Stimulated activated CD8-positive, alpha-beta memory T cell treated with anti-CD3 and anti-CD28 coated beads, Interleukin-7, amount 100 ng/mL, for 48 hours (primary cell): ENCODE measurements at places on chromosomes 7 and 10.

DNA sequence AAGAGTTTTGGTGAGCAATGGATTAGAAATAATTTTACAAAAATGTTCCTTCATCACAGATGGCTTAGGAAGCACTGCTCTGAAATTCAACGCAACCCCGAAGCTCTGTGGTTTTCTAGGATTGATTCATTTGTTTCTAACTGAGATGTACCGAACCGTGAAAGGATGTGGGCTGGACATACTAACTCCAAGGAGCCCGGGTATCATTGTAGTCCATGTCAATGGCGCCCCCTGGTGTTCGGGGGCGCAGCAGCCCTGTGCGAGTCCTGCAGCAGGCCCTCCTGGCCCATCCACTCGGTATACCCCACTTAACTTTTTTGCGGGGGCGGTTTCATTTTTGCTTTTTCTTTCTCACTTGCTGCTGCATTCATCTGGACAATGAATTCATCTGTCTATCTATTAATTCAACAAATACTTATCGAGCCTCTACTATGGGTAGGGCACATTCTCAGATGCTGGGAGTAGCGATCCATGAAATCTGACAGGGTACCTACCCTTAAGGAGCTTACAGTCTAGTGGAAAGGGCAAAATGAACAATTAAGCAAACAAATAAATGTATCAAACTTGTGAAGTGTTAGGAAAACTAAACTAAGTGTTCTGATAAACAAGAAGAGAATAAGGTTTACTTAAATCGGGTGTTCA is 25.2 kb upstream of the ITPRID1 start:
- peak; percentile 3 for DNase-seq

GRCh38 chr10:1650542-1651269 is 86.6 kb downstream of the ADARB2 start:
- no peak for DNase-seq

DNA sequence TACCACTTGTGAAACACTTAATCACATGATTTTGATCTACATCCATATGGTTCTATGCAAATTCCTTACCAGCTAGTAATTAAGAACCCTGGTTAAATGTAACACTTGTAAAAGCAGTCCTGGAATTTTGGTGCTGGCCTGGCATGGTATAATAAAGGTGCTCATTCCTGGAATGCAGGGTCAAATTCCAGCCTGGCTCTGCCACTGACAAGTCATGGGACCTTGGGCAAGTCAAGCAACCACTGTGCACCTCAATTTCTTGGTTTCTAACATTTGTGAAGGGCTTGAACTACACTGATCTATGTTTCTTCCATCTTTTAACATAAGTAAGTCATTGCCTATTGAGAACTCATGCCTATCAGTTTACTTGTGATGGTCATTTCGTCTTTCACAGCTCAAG is 91.9 kb upstream of the PIK3CG start:
- DNase-seq = no peak

DNA sequence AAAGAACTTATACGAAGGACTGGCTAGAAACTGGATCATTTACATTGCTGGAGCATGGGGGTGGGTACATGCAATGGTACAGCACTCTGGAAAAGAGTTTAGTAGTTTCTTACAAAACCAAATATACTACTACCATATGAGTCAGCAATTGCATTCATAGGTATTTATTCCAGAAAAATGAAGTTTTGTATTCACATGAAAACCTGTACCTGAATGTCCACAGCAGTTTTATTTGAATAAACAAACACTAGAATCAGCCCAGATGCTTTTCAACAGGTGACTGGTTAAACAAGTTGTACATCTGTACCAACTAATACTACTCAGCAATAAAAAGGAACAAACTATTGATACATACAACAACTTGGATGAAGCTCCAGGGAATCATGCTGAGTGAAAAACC is 3.4 kb downstream of the SCIN start:
- DNase-seq = no peak

DNA sequence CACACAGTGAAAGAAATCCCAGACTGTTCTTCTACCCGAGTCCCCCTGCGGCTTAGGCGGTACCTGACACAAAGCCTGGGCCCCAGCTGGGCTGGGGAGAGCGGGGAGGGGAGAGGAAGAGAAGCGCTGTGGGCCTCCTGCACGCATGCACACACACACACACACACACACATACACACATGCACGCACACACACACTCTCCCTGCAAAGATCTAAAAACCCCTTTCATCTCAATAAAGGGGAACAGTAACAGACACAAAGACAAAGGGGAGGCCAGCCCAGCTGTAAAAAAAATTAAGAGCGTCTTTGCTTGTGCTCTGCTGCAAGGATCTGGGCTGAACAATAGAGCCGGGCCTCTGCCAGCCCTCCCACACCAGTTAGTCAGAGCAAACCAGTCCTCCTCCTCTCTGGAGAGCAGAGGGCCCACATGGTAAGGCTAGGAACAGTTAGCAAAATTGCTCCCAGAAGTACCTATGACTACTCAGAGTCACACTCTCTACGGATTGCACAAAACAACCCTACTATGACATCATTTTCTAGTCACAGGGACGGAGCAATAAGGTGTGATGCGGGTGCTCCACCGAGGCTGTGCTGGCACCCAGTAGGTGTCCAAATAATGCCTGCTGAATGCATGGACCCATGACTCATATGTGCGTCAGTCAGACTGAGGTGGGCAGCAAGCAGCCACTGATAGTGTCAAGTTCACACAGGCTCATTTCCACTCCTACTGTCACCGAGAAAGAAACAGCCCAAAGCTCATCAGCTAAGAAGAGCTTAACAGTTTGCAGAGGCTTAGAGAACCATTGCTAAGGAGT is 9.2 kb downstream of the ITPRIP start:
- DNase-seq = peak; percentile 63

DNA sequence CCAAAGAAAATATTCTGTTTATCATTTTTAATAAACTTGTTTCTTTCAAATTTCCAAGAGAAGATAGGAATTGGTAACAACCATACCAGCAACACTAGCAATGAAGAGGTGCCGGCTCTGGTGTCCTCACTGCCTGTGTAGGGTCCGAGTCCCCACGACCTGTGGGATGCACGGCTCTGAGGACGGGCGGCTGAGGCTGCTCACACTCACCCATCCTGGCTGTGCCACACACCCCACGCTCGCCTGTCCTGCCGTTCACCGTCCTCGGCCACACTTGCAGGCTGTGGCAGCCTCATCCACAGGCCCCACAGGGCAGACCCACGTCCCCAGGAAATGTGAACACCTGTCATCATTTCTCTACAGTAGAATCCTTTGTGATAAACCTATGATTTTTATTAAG is 48.2 kb upstream of the DPYSL4 start:
- DNase-seq = no peak

DNA sequence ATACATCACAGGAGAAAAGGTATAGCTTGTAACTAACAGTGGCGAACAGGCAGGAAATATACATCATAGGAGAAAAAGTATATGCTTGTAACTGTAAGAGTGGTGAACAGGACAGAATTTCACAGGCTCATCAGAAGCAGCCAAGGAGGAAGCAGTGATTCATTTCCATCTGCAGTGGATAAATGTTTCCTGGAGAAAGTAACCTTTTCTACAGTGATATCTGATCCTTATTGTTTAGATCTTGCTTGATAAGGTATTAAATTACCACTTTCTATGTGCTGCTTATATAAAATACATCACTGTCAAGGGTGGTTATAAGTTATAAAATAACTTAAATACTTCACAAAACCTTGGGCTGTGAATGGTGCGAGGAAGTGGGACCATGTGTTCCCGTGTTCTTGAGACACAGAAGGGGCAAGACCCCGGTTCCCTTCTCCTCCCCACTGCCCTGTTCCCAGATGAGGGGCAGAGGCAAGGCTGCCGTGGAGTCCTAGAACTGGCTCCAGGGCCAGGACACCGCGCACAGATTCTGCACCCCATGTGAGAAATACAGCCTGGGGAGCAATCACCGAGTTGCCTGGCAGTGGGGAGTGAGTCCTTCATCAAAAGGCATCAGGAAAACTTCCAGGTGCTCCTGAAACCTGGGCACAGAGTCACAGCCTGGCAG is 135.2 kb downstream of the DIP2C start:
- no peak for DNase-seq

DNA sequence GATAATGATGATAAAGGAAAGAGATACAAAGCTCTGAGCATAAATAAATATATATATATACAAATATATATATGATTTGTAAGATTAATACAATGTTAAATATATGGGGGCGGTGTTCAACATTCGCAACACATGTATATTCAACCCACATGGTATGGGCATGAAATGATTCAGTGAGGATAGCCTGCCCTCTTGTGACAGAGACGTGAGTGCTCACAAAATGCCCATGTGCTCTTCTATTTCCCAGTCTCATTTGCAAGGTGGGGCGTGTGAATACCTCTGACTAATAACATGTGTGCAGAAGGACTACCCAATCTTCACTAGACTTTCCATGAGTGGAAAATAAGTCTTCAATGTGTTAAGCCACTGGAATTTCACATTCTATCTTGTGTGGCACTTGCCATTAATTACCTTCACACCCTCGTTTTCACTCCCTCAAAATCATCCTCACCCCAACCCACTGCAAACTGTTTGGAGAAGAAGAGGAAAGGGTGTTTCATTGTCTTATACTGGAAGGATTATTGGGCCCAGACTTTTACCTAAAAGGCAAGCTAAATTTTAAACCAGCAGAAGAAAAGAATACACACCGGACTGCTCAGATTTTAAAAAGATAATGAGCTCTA is 26.9 kb downstream of the ASAH2 start:
- DNase-seq = peak; percentile 0

DNA sequence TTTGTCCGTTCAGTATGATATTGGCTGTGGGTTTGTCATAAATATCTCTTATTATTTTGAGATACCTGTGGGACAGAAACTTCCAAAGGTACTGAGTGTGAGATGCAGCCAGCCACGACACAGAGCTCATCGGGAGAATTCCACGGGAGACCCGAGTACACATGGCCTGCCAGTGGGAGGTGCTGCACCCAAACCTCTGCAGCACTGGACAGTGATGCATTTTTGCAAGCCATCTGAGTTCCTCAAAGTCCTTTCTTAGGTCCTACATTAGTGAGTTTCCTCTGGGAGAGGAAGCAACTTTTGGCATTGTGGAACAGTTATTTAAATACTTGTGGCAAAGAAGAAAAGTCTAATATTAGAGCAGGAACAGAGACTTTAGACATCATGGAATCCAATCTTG is 77.5 kb downstream of the ARID5B start:
- DNase-seq = no peak

- DNase-seq = no peak
Observed at GRCh38 chr7:91962419-91962818, 21.8 kb downstream of the AKAP9 start.

DNA sequence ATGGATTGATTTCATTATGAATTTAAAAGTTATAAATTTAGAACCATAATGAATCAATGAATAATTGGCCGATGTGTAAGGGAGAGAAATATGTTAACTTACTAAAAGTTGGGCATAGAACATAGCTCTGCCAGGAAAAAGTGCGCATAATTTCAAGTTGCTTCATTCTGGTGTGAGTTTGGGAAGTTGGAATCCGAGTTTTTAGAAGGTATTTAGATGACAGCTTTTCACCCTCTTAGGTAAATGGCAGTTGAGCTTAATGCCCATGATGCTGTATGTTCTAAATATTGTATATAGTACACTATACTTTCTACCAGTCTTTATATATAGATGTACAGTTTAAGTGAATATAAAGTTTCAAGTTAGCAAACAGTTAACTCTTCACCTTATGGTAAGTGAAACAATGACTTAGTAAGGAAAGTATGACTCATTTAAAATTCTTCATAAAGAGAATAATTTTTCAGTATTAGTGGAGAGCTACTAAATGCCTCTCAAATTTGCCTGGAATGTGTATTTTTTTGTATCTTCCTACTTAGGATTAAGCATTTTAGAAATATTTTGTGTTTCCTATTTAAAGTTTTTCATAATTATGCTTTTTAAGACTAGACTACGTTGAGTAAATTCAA is 1.6 kb downstream of the C1GALT1 start:
- no peak for DNase-seq

- no peak for DNase-seq
Observed at GRCh38 chr7:28125431-28126409, 54.9 kb downstream of the JAZF1 start.

- DNase-seq = peak; percentile 40
Observed at GRCh38 chr10:72637398-72637857, 11.5 kb upstream of the MICU1 start.

- DNase-seq = no peak
Observed at GRCh38 chr7:142379201-142379885, 121.5 kb upstream of the PRSS58 start.

- no peak for DNase-seq
Observed at GRCh38 chr7:18900236-18900635, 217.2 kb downstream of the TWIST1 start.

DNA sequence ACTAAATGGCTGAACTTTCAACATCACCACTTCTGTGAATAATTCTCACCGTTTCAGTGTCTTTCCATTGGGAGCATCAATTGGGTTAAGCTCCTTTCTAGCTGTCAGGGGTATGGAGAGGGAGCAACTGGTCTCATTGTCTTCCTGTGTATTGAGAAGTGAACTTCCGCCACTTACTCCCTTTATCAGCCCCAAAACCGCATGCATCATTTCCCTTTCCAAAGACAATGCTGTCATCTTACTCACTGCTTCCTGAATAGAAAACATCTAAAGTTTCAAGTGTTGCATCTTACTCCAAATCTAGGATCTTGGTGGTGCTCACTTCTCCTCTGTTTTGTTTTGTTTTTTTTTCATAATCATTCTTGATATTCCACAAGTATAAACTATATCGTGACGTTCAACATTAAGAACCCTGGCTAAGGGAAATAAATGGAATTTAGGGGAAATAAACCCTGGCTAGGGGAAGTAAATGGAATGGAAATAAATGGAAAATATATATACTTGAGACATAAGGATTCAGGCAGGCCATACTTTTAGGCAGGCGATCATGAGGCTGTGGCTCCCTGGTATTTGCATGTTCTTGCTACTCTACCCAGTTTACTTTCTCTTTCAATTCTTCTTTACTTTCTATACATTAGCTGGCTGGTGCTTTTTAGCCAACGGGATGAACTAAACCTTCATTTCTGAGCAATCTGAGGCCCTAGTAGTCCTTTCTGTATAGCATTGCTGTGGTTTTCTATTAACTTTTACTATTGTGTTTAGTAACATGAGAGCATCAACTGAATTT is 371.9 kb downstream of the BMPER start:
- DNase-seq = no peak
